ENCODE measurements at places on chromosomes 6 and 20. TPM values are rescaled to one million over a fixed set of nuclear protein-coding genes. Genes with fewer than 3 reads are reported as not detected.

DEF6 gene
- polyA plus RNA-seq = 1.0 TPM

SEL1L2 gene
- polyA plus RNA-seq = not detected

DNA sequence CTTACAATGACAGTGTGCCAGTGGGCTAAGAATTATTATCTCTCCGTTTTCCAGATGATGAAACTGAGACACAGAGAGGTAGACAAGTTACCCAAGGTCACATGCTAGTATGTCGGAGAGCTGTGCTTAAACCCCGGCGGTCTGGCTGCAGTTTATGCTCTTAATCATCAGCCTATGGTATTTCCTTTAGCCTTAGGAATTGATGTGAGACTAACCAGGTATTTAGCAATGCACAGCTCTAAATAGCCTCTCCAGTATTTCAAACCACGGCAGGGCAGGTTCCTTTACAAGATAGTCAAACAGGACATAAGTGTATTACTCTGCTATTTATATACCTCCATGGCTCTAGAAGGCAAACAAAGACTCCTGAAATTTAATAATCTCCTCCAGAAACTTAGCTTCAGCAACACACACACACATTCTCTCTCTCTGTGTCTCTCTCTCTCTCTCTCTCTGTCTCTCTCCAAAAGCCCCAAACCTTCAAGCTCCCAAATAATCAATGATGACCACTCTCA lies 142.0 kb upstream of the ZNF217 start:
- no peak for DNase-seq

DNA sequence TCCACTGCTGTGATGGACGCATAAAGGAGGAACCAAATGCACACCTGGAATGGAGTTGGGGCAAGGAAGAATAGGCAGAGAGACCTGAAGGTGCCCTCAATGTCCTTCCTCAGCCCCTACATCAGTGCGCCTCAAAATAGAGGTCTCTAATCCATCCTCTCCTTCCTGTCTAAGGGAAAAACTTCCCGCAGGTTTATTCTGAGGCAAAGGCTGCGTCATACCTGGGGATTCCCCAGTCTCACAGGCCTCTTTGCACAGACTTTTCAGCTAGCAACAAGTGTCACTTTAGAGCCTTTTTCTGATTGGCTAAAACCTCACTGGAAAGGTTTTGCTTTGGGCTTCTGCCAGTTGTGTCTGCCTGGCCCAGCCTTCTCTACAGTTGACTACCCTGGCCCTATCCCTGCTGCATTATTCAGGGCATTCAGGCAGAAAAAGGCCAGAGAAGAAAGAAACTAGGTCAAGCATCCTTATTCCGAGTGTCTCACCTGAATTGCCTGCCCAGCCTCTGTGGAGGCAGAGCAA lies 1.8 kb upstream of the HLA-DQB1 start:
- DNase-seq = no peak

- DNase-seq = no peak
Measured at GRCh38 chr6:125668071-125668470, 81.4 kb upstream of the HEY2 start.

DNA sequence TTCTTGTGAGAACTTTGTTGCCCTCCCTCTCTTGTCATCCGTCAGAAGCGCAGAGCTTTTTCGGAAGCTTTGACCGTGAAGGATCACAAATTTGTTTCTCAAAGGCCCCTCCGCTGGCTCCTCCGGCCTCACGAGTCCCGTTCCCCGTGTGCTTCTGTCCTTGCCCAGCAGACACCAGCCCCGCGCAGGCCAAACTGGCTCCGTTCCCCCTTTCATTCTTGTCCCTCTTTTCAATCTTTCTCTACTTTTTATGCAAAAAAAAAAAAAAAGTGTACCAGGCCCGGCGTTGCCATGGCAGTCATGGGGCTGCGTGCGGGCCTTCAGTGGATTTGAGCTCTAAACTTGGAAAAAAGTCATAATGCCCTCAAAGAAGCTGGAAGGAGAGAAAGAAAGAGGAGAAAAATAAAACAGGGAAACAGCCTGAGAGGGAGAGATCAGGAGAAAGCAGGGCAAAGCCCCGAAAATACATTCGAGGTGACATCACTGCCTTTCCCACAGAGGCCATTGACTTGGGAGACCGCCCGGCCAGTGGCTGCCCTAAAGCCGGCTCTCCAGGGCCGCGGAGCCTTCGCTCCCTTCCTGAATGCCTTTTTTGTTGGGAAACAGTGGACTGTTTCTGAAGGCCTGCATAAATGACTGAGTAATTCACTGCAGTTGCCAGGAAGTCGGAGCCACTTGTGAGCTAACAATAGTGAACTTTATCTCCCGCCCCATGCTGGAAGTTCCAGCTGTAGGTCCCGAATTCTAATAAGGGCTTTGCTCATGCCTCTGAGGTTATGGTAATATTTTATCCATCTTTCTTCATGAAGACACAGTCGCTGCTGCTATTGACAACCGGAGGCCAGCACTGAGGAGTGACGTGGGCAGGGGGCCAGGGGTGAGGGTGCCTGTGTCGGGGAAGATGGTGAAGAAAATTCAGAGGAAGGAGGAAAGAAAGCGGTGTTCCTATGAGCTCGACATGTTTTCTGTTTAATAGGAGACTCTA lies 670.9 kb downstream of the QKI start:
- no peak for DNase-seq

GRCh38 chr20:60254901-60255411 lies 296.7 kb downstream of the CDH26 start:
- peak; percentile 4 for DNase-seq
